ENCODE measurements at places on chromosomes 13 and 19. TPM values are rescaled to one million over a fixed set of nuclear protein-coding genes. Genes with fewer than 3 reads are reported as not detected.

Gene AMH
- 1.1 TPM for total RNA-seq

Gene CYP4F12
- total RNA-seq, result 314 TPM

- no peak for DNase-seq
Observed at GRCh38 chr13:23599083-23599925, 29.1 kb downstream of the TNFRSF19 start.

DNA sequence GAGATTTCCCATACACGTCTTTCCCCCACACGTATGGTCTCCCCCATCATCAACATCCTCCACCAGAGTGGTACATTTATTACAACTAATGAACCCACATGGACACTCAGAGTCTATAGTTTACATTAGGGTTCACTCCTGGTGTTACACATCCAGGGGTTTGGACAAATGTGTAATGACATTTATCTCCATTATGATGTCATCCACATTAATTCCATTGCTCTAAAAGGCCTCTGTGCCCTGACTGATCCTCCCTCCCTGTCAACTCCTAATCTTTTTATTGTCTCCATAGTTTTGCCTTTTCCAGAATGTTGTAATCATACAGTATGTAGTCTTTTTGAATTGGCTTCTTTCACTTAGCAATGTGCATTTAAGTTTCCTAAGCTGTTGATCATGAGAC is 8.2 kb downstream of the ZNF383 start:
- no peak for DNase-seq

GRCh38 chr13:66657165-66657881 is 572.8 kb downstream of the PCDH9 start:
- no peak for DNase-seq
